Activated CD8-positive, alpha-beta T cell treated with anti-CD3 and anti-CD28 coated beads, Interleukin-2, amount 10 ng/mL, durations not matched to agents 7 days and 5 days (primary cell): ENCODE measurements at places on chromosomes 16 and 17. TPM values are rescaled to one million over a fixed set of nuclear protein-coding genes. Genes with fewer than 3 reads are reported as not detected.

- peaks cover 53% of the 10 kb centered on the region for H3K36me3 ChIP-seq
- DNase-seq, result peak; percentile 38
- peaks cover 83% of the 10 kb centered on the region for H3K4me1 ChIP-seq
- peak overlapping the region; percentile 78 for H3K27ac ChIP-seq
- no peaks in the 10 kb centered on the region for H3K27me3 ChIP-seq
Observed at GRCh38 chr16:89422527-89422904, 67.8 kb downstream of the ANKRD11 start.

- peaks cover 21% of the 10 kb centered on the region for H3K27me3 ChIP-seq
- no peak overlapping the region for H3K4me3 ChIP-seq
- H3K4me1 ChIP-seq, result peaks cover 12% of the 10 kb centered on the region
- no peaks in the 10 kb centered on the region for H3K36me3 ChIP-seq
- DNase-seq, result no peak
Observed at GRCh38 chr16:85882181-85882810, 16.7 kb upstream of the IRF8 start.

DNA sequence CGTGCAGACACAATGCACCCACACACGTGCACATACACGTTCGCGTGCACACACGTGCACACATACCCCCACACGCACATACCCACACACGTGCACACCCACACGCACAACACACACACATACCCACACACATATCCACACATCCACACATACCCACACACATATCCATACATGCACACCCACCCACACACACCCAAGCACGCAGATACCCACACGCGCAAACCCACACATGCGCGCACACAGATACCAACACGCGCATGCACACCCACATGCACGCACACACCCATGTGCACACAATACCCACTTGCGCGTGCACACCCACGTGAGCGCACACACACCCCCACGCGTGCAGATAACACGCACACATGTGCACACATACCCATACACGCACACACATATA lies 26.8 kb upstream of the PVALEF start:
- H3K27me3 ChIP-seq, result no peaks in the 10 kb centered on the region
- no peak overlapping the region for H3K4me3 ChIP-seq
- H3K27ac ChIP-seq, result no peak overlapping the region
- H3K4me1 ChIP-seq, result no peaks in the 10 kb centered on the region
- DNase-seq, result no peak
- no peaks in the 10 kb centered on the region for H3K36me3 ChIP-seq

GRCh38 chr17:80671825-80672110 lies 127.1 kb downstream of the RPTOR start:
- peaks cover 48% of the 10 kb centered on the region for H3K36me3 ChIP-seq
- peaks cover 96% of the 10 kb centered on the region for H3K4me1 ChIP-seq
- no peak for DNase-seq
- H3K27me3 ChIP-seq, result no peaks in the 10 kb centered on the region
- no peak overlapping the region for H3K27ac ChIP-seq

DNA sequence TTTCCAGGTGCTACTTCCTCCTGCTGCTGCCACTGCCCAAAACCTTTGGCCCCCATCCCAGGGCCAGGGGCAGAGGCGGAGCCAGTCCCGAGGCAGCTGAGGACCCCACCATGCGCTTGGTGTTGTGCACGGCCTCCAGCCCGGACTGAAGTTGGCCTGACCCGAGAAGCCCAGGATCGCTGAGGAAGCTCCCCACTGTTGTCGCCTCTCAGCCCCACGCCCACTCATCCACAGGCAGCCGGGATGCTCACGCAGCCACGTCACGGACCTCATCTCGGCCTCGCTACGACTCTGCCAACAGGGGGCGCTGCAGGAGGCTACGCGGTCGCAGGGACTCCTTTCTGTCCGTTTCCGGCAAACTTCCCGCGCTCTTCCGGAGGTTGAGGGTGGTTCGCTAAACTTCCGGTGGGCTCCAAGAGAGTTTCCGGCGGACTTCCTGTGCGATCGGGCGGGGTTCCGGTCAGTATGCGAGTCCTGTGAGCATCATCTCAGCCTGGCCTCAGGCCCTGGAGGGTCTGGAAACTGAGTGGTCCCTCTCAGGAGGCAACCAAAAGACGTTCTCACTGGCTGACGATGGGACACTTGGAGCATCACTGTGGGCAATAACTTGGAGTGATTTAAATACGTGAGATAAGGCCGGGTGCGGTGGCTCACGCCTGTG lies 12.4 kb downstream of the ZG16B start:
- peak overlapping the region; percentile 88 for H3K27ac ChIP-seq
- no peaks in the 10 kb centered on the region for H3K36me3 ChIP-seq
- peaks cover 1% of the 10 kb centered on the region for H3K27me3 ChIP-seq
- peak; percentile 80 for DNase-seq
- H3K4me3 ChIP-seq, result peak overlapping the region; percentile 54

DNA sequence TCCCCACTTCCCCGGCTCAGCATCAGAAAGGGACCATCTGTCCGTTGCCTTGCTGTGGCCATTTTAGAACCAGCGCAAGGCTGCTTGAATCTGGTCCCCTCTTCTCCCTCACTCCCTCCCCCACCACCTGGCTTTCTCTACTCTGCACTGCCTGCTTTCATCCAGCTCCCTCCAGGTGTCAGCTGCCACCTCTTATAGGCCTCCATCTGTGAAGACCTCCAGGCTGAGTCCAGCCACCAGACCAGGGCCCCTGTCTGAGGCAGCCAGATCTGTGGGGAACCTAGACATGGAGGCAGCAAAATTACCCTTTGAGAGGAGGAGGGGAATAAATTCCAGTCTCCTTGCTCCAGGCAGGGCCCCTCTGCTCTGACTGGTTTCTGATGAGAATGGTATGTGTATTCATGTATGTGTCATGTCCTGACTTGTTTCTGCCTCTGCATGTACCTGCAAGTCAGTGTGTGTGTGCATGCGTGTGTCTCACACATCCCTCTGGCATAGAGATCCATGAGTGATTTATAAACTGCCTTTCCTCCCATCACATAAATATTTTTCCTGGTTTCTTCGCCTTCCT lies 21.1 kb downstream of the MINK1 start:
- H3K4me3 ChIP-seq, result no peak overlapping the region
- H3K27ac ChIP-seq, result peak overlapping the region; percentile 48
- peaks cover 31% of the 10 kb centered on the region for H3K36me3 ChIP-seq
- H3K27me3 ChIP-seq, result peaks cover 9% of the 10 kb centered on the region
- no peak for DNase-seq

- H3K27me3 ChIP-seq, result no peaks in the 10 kb centered on the region
- H3K4me3 ChIP-seq, result no peak overlapping the region
- no peak overlapping the region for H3K27ac ChIP-seq
- no peaks in the 10 kb centered on the region for H3K36me3 ChIP-seq
- H3K4me1 ChIP-seq, result no peaks in the 10 kb centered on the region
- no peak for DNase-seq
Observed at GRCh38 chr16:840561-841454, 40.3 kb upstream of the GNG13 start.

GRCh38 chr17:1997289-1997926 lies 27.7 kb downstream of the RTN4RL1 start:
- H3K27ac ChIP-seq, result no peak overlapping the region
- H3K27me3 ChIP-seq, result peaks cover 33% of the 10 kb centered on the region
- no peak for DNase-seq
- no peaks in the 10 kb centered on the region for H3K36me3 ChIP-seq

- H3K4me1 ChIP-seq, result peaks cover 35% of the 10 kb centered on the region
- peak overlapping the region; percentile 81 for H3K4me3 ChIP-seq
- DNase-seq, result peak; percentile 63
- peak overlapping the region; percentile 80 for H3K27ac ChIP-seq
- H3K36me3 ChIP-seq, result peaks cover 12% of the 10 kb centered on the region
Observed at GRCh38 chr16:54928411-54929089, 2.1 kb upstream of the IRX5 start.

GRCh38 chr16:11393861-11394592 lies 48.8 kb downstream of the RMI2 start:
- peaks cover 7% of the 10 kb centered on the region for H3K4me1 ChIP-seq
- no peaks in the 10 kb centered on the region for H3K36me3 ChIP-seq
- no peak overlapping the region for H3K4me3 ChIP-seq
- no peaks in the 10 kb centered on the region for H3K27me3 ChIP-seq

DNA sequence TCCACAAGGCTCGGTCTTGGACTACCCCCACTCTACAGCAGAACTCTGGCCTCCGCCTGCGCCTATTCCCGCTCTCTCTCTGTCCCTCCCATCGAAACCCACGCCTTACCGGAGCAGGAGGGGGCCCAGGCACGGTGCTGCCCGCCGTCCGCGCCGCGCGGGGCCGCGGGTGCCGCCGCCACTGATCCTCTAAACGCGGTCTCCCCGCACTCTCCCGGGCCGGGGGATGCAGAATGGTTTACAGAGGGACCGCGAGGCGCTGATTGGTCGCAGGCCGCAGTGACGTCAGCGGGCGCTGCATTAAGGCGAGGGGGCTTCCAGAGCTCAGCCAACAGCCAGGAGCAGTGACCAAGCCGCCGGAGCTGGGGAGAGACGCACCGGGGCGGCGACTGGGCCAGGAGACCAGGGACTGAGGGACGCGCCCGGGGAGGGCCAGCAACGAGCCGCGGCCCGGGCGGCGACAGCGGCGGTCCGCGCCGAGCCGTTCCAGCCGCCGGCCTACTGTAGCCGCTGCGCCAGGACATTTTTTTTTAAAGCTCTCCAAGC lies 747 bp upstream of the LHX1 start:
- peak overlapping the region; percentile 56 for H3K4me3 ChIP-seq
- no peak overlapping the region for H3K27ac ChIP-seq
- H3K27me3 ChIP-seq, result peaks cover 92% of the 10 kb centered on the region
- no peak for DNase-seq
- peaks cover 74% of the 10 kb centered on the region for H3K4me1 ChIP-seq

DNA sequence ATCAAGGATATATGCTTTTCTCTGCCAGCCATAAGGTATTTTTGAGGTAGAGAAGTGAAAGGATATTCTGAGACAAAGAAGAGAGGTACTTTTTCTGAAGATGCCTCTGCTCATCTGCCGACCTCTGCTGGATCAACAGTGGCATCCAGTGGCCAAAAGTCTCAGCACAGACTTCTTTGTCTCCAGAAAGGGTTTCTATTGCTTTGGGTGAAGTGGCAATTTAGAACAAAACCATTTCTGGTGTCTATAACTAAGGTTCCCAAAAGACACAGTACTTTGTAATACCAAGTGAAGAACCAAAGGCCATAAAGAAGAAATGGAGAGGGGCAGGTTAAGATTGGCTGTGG lies 155.2 kb upstream of the C17orf78 start:
- no peaks in the 10 kb centered on the region for H3K27me3 ChIP-seq
- H3K36me3 ChIP-seq, result peaks cover 18% of the 10 kb centered on the region
- H3K4me3 ChIP-seq, result no peak overlapping the region
- DNase-seq, result peak; percentile 53
- H3K4me1 ChIP-seq, result peaks cover 8% of the 10 kb centered on the region

- no peaks in the 10 kb centered on the region for H3K4me1 ChIP-seq
- no peak for DNase-seq
- no peak within 1 kb of the TSS for H3K4me3 ChIP-seq
Observed at GRCh38 chr16:57358527-57359095, at the start of gene CCL22. TSS of gene CCL22 (plus strand) at chr16:57358783. CDS start at chr16:57358817, 34 bp downstream.

DNA sequence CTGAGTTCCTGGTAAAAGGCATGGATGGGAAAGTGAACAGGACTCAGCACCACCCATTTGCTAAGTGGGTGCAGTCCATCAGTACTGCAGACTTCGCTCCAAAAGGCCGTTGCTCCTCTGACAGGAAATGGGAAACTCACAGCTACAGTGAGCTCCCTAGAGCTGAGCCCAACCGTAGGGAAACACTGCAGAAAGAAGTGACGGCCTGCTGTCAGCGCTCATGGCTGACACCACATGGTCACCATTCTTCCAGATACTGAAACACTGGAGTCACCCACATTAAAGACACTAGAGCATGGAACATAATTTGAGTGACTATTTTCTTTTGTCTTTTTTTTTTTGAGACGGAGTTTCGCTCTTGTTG lies 31.9 kb downstream of the UBE2O start:
- no peaks in the 10 kb centered on the region for H3K36me3 ChIP-seq
- H3K27me3 ChIP-seq, result no peaks in the 10 kb centered on the region
- no peak overlapping the region for H3K27ac ChIP-seq
- H3K4me3 ChIP-seq, result no peak overlapping the region
- no peaks in the 10 kb centered on the region for H3K4me1 ChIP-seq

GRCh38 chr16:82609140-82609539 lies 17.6 kb upstream of the CDH13 start:
- no peak overlapping the region for H3K4me3 ChIP-seq
- H3K4me1 ChIP-seq, result no peaks in the 10 kb centered on the region
- no peaks in the 10 kb centered on the region for H3K36me3 ChIP-seq
- H3K27me3 ChIP-seq, result peaks cover 5% of the 10 kb centered on the region
- no peak overlapping the region for H3K27ac ChIP-seq
- no peak for DNase-seq

DNA sequence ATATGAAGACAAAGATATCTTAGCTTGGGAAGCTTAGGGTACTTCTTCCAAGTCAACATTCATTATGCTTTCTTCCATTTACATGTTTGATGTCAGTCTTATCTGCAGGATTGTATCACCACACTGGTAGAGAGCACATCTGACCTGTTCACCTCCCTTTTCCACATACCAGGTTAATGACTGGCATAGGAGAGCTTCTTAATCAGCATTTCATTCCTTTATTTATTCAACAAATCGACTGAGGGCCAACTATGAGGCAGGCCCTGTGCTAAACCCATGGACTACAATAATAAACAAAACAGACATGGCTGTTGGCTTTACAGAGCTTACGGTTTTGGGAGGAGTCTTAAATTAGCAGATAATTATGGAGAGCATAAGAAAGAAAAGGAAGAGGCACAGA lies 378.1 kb upstream of the CDH11 start:
- H3K36me3 ChIP-seq, result no peaks in the 10 kb centered on the region
- DNase-seq, result no peak

GRCh38 chr16:8788578-8789172 lies 8.8 kb downstream of the TMEM186 start:
- H3K36me3 ChIP-seq, result peaks cover 2% of the 10 kb centered on the region
- no peaks in the 10 kb centered on the region for H3K4me1 ChIP-seq
- H3K4me3 ChIP-seq, result no peak overlapping the region
- H3K27ac ChIP-seq, result no peak overlapping the region

GRCh38 chr17:73342541-73343167 lies 30.9 kb upstream of the CDC42EP4 start:
- H3K27me3 ChIP-seq, result no peaks in the 10 kb centered on the region
- no peaks in the 10 kb centered on the region for H3K36me3 ChIP-seq
- no peak overlapping the region for H3K27ac ChIP-seq
- no peaks in the 10 kb centered on the region for H3K4me1 ChIP-seq
- no peak overlapping the region for H3K4me3 ChIP-seq

Gene SULT1A1
- 11.8 TPM for total RNA-seq

Gene AHSP
- total RNA-seq, result not detected

Gene RMI2
- total RNA-seq, result 65.6 TPM

Gene ABCA8
- not detected for total RNA-seq

Gene KRT28
- not detected for total RNA-seq

Gene CACNG3
- total RNA-seq, result not detected

Gene FASN
- total RNA-seq, result 261 TPM

Gene NSRP1
- total RNA-seq, result 19.6 TPM

Gene MT1A
- total RNA-seq, result not detected

Gene GPR139
- not detected for total RNA-seq
